ENCODE measurements at places on chromosomes 3 and 15.

DNA sequence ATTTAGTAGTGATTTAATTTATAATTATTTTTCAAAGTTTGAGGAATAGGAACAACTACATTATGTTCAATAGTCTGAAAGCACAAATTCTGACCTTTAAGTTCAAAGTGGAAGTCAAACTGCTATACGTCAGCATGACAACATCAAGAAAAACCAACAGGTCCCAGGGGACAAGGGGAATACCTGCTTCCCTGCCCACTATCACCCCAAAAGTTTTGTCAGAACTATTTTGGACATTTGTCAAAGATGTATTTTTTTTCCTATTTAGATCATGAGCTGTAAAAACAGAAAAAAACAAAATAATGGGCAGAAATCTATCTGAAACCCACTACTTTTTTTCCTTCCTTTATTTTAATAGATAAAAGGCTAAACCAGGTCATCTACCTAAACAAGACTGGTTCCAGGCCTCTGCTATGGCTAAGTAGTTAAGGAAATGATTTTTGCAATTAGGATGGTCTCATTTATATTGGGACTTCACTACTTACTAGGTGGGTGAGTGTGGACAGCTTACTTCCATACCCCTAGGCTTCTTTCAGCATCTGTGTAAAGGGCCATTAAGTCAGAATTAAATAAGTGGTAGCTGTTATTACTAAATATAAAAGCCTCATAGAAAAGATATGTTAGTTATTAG lies 746.3 kb downstream of the FHIT start:
- DNase-seq = no peak

DNA sequence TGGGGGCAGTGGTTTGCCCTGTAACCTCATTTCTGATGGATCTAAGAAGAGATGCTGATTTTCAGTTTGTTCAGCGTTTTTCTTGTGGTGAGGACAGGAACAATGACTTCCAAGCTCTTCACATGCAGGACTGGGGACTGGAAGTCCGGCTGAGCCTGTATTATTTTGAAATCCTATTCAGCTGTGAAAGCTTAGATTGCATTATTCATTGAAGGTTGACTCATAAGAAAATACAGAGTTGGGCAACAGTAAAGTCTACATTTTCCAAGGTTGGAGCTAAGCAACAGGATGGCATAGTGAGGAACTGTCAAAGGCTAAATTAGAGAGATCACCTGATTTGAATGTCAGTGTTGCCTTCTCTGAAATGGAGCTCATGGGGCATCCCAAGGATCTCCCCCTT lies 230.9 kb upstream of the FEZF2 start:
- no peak for DNase-seq

DNA sequence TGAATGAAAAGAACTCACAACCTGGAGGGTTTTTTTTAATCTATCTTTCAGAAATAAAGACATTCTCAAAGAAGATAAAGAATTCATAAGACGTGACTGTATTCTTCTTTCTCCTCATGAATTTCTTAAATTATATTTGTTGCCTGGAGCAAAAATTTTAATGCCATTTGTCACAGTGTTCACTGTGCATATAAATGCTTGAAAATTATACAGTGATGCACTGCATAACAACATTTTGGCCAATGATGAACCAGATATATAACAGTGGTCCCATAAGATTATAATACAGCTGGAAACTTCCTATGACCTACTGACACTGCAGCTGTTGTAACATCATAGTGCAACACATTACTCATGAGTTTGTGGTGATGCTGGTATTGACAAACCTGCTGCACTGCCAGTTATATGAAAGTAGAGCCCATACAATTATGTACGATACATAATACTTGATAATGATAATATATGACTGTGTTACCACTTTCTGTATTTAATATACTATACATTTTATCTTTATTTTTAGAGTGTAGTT lies 67.3 kb downstream of the P2RY1 start:
- no peak for DNase-seq

GRCh38 chr3:42220436-42221121 lies 45.4 kb downstream of the CCK start:
- no peak for DNase-seq

DNA sequence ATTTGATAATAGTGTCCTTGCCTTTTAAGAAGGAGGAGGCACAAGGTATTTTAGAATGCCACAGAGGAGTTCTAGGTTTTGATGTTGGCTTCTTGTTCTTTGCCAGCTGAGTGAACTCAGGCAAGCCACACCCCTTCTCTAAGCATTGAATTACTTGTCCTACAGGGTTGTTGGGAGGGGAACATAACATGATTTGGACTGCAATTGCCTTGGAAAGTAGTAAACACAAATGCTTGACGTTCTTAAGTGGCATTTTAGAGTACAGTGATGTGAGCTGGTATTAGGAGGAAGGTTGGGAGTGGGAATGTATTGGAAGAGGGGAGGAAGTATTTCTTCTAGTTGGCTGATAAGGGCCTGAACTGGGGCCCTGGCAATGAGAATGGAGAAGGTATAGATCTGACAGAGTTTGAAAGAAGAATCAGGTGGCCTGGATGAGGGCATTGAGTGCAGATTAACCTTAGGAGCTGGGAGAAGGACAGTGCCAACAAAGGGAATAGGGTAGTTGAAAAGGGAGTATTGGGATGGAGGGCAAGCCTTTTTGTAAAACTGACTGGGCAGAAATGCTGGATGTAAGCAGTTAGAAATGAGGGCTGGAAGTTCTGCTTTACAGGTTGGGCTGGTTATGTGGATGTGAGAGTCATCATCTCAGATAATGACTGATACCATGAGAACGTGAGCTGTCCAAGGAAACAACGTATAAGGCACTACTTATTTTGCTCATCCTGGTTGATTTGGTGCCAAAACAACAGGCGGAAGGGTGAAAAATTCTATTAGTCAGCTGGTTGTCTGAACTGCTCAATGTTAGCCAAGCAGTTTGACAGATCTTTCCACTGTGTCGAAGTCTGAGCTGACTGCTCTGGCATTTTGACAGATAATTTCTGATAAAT lies 16.7 kb downstream of the KAT2B start:
- no peak for DNase-seq

DNA sequence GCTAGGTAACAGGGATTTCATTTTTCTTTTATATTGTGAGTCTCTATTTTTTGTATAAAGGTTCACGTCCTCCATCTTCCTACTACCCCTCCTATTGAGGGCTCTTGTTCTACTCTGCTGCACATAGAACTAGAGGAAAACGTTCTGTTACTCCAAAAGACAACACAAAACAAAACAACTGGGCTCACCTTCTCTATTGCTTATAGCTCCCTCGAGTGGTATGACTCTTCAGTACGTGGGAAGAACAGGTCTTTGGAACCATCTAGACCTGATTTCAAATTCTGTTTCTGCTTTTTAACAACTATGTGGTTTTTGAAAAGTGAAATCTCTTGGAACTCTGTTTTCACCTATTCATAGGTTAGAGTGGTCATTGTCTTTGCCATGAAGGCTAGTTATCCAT lies 515.3 kb downstream of the SOX2 start:
- DNase-seq = no peak

GRCh38 chr3:156820692-156821080 lies 5.5 kb upstream of the LEKR1 start:
- no peak for DNase-seq

DNA sequence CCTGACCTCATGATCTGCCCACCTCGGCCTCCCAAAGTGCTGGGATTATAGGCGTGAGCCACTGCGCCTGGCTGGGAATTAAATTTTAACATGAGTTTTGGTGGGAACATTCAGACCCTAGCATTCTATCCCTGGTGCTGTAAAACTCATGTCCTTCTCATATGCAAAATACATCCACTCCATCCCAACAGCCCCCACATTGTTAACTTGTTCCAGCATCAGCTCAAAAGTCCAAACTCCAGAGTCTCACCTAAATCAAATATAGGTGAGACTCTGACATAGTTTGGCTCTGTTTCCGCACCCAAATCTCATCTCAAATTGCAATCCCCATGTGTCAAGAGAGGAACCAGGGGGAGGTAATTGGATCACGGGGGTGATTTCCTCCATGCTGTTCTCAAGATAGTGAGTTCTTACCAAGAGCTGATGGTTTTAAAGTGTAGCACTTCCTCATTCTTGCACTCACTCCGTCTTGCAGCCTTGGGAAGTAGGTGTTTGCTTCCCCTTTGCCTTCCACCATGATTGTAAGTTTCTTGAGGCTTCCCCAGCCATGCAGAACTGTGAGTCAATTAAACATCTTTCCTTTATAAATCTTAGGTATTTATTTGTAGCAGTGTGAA lies 96.2 kb upstream of the PLCL2 start:
- DNase-seq = no peak

GRCh38 chr15:96352604-96353405 lies 22.3 kb downstream of the NR2F2 start:
- no peak for DNase-seq

GRCh38 chr15:67097930-67098740 lies 32.7 kb downstream of the SMAD3 start:
- no peak for DNase-seq

DNA sequence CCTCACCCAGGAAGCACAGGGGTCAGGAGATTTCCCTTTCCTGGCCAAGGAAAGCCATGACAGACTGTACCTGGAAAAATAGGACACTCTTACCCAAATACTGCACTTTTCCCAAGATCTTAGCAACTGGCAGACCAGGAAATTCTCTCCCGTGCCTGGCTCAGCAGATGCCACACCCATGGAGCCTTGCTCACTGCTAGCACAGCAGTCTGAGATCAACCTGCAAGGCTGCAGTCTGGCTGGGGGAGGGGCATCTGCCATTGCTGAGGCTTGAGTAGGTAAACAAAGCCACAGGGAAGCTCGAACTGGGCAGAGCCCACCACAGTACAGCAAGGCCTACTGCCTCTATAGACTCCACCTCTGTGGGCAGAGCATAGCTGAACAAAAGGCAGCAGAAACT lies 567.3 kb upstream of the LMCD1 start:
- DNase-seq = no peak

- DNase-seq = no peak
Observed at GRCh38 chr3:37703626-37704025, 158.1 kb upstream of the CTDSPL start.

DNA sequence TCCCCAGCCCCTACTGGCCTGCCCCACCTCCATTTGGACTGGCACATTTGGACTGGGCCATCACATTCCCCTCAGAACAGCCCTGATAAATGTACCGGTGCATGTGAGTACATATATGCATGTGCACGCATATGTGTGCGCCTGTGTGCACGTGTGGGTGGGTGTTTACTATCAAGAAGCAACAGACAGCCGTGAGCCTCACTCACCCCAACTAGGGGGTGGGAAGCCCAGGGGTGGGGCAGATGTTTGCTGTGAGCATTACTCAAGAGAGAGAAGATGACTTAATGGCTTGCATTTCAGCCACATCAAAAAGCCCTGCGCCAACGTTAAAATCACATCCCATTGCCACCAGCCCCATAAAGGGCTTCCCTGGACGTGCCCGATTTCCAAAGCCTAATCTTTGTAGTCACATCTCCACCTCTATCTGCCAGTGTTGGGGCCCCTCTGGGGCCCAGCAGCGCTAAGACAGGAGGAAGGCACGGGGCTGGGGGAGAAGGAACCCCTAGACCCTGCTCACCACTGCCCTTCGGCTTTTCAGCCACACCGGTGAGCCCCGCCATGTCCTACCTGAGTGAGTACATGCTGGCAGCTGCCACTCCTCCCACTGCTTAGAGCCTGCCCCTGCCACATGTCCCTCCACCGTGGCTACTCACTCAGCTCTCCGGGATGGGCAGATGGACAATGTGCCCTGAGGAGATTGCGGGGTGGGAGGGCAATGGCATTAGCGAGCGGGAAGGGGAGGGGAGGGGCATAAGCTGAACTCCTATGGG lies 10.9 kb downstream of the ITIH3 start:
- DNase-seq = no peak

DNA sequence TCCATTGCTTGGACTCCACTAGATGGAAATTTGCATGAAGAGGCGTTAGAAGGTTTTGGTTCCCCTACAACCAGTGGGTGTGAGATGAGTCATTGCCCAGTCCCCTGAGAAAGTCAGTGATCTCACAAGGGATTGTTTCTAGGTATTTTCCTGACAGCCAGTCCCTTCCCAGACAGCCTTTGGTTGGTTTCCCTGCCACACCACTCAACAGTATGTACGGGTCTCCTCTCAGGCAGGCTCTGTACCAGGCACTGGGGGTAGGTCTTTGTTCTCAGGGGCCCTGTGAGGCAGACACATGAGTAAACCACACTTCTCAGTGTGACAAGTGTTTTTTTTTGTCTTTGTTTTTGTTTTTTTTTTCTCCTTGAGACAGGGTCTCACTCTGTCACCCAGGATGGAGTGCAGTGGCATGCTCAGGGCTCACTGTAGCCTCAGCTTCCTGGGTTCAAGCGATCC lies 4.0 kb downstream of the LAMP3 start:
- DNase-seq = no peak

DNA sequence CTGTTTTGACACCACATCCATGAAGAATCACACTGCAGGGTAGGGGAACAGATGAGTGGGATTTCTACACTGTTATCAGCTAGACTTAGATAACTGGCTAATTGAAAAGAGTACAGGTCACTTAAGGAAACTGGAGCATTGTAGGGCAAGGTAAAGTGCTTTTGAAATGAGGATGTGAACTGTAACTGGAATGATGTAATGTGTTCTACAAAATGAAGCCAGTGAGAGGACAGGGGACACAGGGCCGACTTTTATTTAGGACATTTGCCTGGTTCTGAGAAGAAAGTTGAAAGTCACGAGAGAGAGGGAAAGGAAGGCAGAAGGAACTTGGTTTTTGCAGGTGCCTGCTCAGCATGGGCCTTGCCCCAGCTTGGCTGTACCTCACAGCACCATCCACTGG lies 50.5 kb downstream of the IGF1R start:
- DNase-seq = no peak

DNA sequence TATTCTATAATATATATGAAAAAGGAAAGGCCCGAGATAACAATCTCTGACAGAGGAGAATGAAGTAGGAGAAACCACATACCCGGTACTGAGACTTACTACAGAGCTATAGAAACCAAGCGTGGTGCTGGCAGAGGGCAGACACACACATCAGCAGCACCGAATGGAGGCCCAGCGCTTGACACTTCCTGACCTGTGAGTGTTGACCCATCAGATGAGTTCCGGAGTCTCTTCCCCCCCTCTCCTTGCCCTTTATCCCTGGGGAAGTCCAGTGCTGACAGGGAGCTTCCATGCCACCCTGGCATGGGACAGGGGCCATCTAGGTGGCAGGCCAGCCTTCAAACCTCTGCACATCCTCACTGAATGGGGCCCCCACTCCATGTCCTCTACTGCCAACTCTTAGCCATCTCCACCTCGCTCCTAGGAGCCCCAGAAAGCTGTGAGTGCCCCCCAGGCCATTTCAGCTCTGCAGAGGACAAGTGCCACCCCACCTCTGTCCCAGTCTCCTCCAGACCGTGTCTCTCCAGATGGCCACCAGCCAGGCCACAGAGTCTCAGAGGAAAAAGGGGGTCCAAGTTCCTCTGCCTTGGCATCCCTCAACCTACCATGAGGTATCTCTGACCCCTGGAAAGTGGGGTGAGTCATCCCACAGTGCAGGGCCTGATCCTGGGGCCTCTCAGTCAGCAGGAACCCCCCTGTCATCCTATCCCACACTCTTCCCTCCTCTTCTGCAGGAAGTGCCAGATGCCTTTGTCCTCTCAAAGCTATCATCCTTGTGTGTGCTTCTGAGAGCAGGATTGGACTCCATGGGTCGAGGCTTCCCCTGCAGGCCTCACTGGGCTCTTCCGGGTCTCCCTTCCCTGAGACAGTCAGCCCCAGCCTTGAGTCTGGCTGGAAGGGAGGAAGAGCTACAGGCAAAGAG lies 116.5 kb upstream of the ALDH1A3 start:
- no peak for DNase-seq

All from esophagus squamous epithelium (tissue), 5 donors.